Nephron progenitor cell (in vitro differentiated cells): ENCODE measurements at places on chromosomes 5 and 9.
A peak's percentile ranks its signal among the peaks of the same experiment; 100 is the strongest.

DNA sequence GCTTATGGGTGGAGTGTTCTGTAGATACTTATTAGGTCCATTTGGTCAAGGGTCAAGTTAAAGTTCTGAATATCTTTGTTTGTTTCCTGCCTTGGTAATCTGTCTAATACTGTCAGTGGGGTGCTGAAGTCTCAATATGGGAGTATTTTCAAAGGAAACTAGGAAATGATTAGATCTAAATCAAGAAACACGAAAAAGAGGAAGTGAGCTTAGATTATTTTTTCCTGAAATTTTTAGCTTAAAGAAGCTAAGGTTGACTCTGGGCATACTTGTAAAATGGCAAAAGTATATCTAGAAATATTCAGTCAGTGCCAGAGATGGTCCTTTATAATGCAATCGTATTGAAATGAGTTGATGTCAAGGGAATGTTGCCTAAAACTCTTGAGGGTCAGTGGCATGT, 313.5 kb downstream of the ICE1 start:
- no peak overlapping the region for H3K4me3 ChIP-seq
- H3K4me1 ChIP-seq: no peaks in the 10 kb centered on the region
- peaks cover 19% of the 10 kb centered on the region for H3K27me3 ChIP-seq
- no peaks in the 10 kb centered on the region for H3K36me3 ChIP-seq
- DNase-seq: no peak

- H3K27me3 ChIP-seq: peaks cover 3% of the 10 kb centered on the region
- no peak for DNase-seq
- H3K36me3 ChIP-seq: no peaks in the 10 kb centered on the region
- H3K4me1 ChIP-seq: peaks cover 14% of the 10 kb centered on the region
- H3K27ac ChIP-seq: no peak overlapping the region
- no peak overlapping the region for H3K4me3 ChIP-seq
Measured at GRCh38 chr9:118418887-118419565, 714.8 kb downstream of the TLR4 start.

DNA sequence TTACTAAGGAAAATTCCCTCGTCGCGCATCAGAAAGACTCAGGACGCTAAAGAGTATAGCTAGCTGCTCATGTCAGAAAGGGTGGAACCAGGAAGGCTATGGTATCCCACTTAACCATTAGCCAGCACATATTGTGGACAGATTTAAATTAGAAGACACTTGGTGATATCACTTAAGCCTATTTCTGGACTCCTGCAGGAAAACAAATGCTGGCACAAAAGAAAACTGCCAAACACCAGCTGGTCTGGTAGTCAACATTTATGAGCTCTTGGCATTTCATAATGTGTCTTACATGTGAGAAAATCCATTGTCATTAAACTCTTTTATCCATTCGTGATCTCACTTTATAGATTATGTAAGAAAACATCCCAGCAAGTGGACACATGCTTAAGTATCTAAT, 377.4 kb downstream of the PTPRD start:
- no peaks in the 10 kb centered on the region for H3K36me3 ChIP-seq
- no peaks in the 10 kb centered on the region for H3K27me3 ChIP-seq
- H3K4me1 ChIP-seq: no peaks in the 10 kb centered on the region
- no peak overlapping the region for H3K27ac ChIP-seq

DNA sequence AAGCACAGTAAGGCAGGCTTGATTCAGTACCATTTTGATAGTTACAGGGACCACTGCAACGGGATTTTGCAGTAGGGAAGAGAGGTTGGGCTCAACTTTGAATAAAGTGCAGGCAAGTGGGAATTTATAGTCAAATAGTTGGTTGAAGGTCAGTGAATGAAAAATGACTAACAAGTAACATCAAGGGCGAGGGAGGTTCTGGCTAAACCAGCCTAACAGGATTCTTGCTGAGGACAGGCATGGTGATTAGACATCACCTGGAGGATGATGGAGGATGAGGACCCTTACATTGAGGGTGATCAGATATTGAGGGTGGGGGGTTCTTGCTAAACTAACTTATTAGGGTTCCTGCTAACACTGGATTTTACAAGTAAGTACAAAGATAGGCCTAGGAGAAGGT, 66.1 kb upstream of the SMC5 start:
- H3K27me3 ChIP-seq: peaks cover 3% of the 10 kb centered on the region
- H3K4me3 ChIP-seq: no peak overlapping the region
- H3K27ac ChIP-seq: no peak overlapping the region

GRCh38 chr9:105251733-105252404, 7.4 kb downstream of the SLC44A1 start:
- H3K4me1 ChIP-seq: peaks cover 68% of the 10 kb centered on the region
- no peak overlapping the region for H3K4me3 ChIP-seq
- H3K36me3 ChIP-seq: no peaks in the 10 kb centered on the region
- H3K27me3 ChIP-seq: peaks cover 2% of the 10 kb centered on the region
- DNase-seq: no peak

DNA sequence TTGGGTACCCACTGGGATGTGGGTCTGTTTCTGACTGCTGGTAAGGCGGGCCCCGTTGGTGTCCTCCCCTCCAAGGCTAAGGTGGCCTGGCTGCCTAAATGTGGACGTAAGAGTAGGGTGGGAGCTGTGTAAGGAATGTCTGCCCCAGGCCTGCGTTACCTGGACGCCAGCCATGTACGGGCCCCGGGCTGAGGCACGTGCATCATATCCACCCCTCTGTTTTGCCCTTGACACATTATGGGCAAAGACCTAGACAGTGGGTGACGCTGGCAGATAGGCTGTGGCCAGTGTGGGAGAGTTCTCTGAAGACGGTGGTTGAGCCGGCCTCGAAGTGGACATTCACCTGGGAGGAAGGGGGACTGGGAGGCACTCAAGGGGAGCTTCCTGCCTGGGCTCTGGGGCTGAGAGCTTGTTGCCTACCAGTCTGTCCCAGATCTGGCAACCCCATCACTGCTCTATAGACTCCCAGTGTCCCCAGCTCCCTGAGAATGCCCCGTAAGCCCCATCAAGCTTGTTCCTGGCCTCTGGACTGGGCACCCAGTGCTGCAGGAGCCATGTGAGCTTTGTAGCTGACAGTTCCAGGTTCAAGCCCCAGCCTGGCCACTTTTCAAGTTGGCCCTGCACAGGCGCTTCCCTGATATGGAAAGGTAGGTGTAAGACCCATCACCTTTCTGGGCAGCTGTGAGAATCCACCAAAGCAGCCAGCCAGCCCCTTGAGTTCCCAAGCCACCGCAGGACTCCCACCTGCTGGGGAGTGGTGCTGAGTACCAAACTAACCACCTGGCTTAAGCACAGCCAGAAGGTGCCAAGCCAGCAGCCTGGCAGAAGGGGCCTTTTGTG, 3.2 kb upstream of the PRR7 start:
- H3K36me3 ChIP-seq: peaks cover 17% of the 10 kb centered on the region
- no peak for DNase-seq
- no peaks in the 10 kb centered on the region for H3K27me3 ChIP-seq

- H3K36me3 ChIP-seq: peaks cover 19% of the 10 kb centered on the region
- peak within 1 kb of the TSS; percentile 59 for H3K27ac ChIP-seq
- DNase-seq: peak; percentile 95
- peaks cover 17% of the 10 kb centered on the region for H3K4me1 ChIP-seq
Measured at GRCh38 chr5:157743163-157744050, at the start of gene LSM11. Gene LSM11 (plus strand): TSS chr5:157743712. CDS start chr5:157743751, 39 bp downstream.

DNA sequence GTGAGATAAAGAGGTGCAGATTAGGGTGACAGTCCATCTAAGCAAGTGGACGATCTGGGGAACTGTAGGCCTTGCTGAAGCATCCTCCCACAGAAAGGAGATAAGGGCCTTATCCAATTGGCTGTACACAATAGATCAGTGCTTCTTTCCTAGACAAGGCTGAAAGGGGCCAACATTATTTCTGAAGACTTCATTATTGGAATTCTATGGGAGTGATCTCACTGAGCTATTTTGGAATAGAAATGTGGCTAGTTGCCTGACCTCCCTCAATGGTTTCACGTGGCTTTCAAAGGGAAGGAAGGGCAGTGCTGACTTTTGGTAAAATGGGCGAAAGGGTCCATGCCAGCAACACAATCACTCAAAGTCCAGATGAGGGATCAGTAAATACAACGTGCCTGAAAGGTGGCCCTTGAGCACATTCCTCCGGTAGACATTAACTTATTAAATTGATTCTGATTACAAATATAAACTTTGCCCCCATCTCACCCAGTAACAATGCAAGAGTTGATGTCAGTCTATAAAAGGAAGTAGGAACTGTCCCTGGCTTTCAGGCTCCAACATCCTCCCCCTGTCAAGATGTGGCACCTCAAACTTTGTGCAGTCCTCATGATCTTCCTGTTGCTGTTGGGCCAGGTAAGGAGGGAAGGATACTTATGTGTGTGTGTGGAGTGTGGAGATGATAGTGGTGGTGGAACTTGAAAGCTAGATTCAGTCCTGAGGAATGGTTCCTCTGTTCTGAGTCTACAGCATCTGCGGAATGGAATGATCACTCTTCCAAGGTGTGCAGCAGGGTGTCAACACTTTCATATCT, at the start of gene LEAP2:
LEAP2 (plus strand) TSS at position 550 of the 811 bp plus-strand sequence; CDS start at position 577, 27 bp downstream.
- no peaks in the 10 kb centered on the region for H3K4me1 ChIP-seq
- H3K4me3 ChIP-seq: no peak within 1 kb of the TSS
- peak within 1 kb of the TSS; percentile 93 for H3K27ac ChIP-seq
- H3K27me3 ChIP-seq: no peaks in the 10 kb centered on the region
- DNase-seq: no peak
- H3K36me3 ChIP-seq: peaks cover 15% of the 10 kb centered on the region

DNA sequence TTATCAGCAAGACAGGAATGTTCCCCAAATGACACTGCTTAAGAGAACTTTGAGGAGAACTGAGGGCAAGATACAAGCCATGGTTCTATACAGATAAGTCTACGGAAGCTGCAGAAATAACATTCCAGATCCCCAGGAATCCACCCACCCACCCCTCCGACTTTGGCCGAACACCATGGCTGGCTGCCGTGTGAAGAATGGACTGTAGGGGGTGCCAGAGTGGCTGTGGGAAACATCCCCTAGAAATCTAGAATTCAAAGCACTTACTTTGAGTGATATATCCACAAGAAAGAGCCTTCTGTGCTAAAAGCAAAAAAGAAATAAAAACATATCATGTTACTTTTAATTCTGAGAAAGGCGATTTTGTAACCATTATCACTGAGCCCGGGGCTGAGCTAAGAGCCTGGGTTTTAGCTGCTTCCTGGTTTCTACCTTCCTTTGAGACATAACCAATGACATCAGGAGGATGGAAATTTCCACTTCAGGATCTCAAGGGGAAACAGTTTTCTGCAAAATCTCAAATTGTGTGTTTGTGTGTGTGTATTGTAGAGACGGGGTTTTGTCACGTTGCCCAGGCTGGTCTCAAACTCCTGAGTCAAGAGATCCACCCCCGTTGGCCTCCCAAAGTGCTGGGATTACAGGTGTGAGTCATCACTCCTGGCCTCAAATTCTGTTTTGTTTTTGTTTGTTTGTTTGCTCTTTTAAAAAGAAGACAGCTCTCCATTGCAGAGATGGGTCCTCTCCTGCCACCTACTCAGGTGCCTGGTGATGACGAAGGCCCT, 36.4 kb downstream of the GGTA1 start:
- no peaks in the 10 kb centered on the region for H3K4me1 ChIP-seq
- DNase-seq: peak; percentile 73
- peaks cover 26% of the 10 kb centered on the region for H3K27me3 ChIP-seq
- H3K36me3 ChIP-seq: no peaks in the 10 kb centered on the region

DNA sequence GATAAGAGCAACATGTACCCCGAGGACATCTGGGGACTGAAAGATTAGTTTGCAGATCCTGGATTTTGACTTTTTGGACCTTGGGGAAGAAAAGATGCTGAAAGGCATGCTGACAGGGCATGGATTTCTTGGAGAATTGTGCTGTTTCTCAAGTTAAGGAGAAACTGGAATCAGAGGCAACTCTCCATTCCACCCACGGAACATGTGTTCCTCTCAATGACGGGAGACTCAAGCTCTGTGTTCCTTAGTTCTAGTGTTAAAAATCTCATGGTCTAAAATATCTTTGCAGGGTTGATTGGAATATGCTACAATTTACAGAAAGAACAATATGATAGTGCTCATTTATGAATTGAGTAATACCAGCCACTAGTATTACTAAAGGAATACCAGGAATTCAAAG, 34.4 kb upstream of the CDH12 start:
- H3K27ac ChIP-seq: no peak overlapping the region
- no peak for DNase-seq
- H3K4me1 ChIP-seq: no peaks in the 10 kb centered on the region
- no peaks in the 10 kb centered on the region for H3K27me3 ChIP-seq
- no peaks in the 10 kb centered on the region for H3K36me3 ChIP-seq

DNA sequence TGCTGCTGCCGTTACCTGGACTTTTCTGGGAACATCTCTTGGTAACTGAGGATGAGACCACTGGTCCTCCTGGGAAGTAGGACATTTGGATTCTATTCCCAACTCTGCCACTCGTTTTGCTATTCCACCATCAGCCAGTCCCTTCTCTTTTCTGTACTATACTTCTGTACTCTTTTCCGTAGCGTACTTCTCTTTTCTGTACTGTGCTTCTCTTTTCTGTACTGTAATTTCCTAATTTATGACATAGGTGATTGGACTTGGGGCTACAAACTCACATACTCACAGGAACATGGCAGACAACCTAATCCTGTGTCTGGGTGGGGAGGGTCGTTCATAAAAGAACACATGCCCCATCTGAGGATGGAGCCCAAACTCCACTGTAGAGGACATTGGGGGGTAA, 335.3 kb upstream of the PANK3 start:
- peaks cover 26% of the 10 kb centered on the region for H3K4me1 ChIP-seq
- peaks cover 44% of the 10 kb centered on the region for H3K27me3 ChIP-seq
- no peak overlapping the region for H3K4me3 ChIP-seq
- H3K27ac ChIP-seq: no peak overlapping the region
- no peaks in the 10 kb centered on the region for H3K36me3 ChIP-seq

GRCh38 chr9:123107639-123108285, 74.3 kb downstream of the GPR21 start:
- DNase-seq: no peak
- no peaks in the 10 kb centered on the region for H3K27me3 ChIP-seq
- no peak overlapping the region for H3K4me3 ChIP-seq
- H3K4me1 ChIP-seq: peaks cover 18% of the 10 kb centered on the region
- H3K36me3 ChIP-seq: peaks cover 26% of the 10 kb centered on the region

- H3K4me1 ChIP-seq: no peaks in the 10 kb centered on the region
- no peaks in the 10 kb centered on the region for H3K27me3 ChIP-seq
- no peak overlapping the region for H3K4me3 ChIP-seq
- no peak overlapping the region for H3K27ac ChIP-seq
Measured at GRCh38 chr9:73838871-73839270, 658.3 kb upstream of the RORB start.

- peaks cover 20% of the 10 kb centered on the region for H3K27me3 ChIP-seq
- peaks cover 12% of the 10 kb centered on the region for H3K4me1 ChIP-seq
- no peak overlapping the region for H3K27ac ChIP-seq
- H3K36me3 ChIP-seq: no peaks in the 10 kb centered on the region
Measured at GRCh38 chr5:174549254-174549653, 175.1 kb upstream of the MSX2 start.
